Stimulated activated CD4-positive, alpha-beta T cell treated with anti-CD3 and anti-CD28 coated beads, Interleukin-4, amount 100 ng/mL, for 4 hours (primary cell): ENCODE measurements at places on chromosomes 12 and 14.

- peak; percentile 7 for DNase-seq
Observed at GRCh38 chr14:67514650-67515385, 18.3 kb upstream of the PLEKHH1 start.

DNA sequence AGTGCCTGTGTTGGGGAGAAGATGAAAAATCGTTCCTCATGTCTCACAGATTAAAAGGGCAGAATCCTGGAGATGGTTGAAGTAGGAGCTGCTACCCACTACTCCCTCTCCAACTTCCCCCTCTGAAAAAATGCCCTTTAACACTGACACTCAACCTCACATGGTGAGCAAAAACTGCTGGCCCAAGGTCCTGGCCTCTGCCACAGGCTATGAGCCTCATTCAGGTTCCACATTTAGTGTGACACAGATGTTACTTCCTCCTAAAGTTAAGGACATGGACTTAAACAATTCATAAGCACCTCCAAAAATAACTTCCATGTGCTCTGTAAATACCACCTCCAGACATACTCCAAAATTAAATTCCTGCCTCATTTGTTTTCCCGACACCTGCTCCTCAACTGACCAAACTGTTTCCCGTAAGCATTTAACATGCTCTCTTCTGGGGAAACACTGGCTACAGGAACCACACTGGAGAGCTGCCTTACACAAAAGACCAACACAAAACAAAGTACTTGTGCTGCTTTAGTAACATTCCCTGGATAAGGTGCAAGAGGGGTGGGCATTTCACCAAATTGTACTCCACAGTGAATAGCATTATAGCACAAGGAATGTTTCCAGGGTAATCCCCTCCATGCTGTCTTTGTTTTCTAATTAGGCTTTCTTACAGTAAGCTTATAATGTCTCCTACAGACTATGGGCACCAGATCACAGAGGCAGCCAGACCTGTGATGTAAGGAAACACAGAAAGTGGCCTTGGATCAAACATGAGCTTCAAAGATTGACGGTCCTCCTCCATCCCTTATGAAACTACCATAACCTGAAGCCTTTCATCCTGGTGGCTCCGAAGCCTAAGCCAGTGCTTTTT lies 57.0 kb downstream of the PHLDA1 start:
- no peak for DNase-seq

DNA sequence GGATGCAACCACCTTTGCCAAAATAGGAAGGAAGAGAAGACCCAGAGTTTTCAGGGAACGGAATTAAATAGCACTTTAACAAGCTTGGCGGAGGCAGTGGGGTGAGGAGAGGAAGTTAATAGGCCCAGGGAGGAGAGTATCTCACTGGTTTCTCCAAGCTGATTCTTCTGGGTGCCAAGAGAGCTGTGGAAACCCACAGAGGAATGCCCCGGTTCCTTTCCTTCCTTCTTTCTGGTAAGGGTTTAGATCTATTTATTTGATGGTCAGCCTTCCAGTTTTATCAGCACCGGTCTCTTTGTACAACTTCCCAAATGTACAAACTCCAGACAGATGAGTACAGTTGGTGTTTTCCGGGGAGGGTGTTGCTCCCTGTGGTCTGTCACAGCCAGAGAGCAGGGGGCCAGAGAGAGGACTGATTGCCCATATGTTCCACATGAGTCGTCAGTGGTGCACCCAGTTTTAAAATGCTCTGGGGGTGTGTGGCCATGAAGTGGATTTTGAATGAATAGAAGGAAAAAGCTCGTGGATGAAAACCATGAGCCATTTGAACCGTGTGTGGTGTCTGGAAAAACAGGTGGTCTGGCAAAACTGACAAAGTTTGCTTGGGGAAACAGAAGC lies 26.6 kb downstream of the PRKCH start:
- no peak for DNase-seq

- DNase-seq: no peak
Observed at GRCh38 chr12:33587784-33588712, 148.4 kb upstream of the SYT10 start.

- DNase-seq: no peak
Observed at GRCh38 chr12:58588770-58589169, 331.5 kb downstream of the LRIG3 start.
